IMR-90 (cell line): ENCODE measurements at places on chromosomes 16 and 17.

GRCh38 chr17:80898716-80899115, 92.9 kb upstream of the CHMP6 start:
- no peaks in the 10 kb centered on the region for H3K27me3 ChIP-seq
- peaks cover 25% of the 10 kb centered on the region for H3K36me3 ChIP-seq
- DNase-seq = no peak
- H3K4me1 ChIP-seq = no peaks in the 10 kb centered on the region
- no peak overlapping the region for H3K4me3 ChIP-seq

DNA sequence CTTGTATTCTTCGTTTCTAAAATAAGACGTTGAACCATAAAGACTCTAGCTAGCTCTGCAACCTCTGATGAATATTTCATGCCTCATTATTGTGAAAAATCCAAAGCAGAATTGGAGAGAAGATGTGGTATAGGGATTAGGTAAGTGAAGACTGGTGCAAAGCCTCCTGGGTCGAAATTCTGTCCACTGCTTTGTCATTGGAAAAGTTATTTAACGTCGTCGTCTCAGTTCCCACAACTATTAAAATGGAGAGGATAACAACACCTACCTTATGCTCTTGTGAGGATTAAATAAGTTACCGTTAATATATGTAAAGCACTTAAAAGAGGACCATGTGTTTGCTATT, 1.4 kb upstream of the PRPSAP2 start:
- DNase-seq = no peak
- H3K4me3 ChIP-seq = peak overlapping the region; percentile 69
- H3K27me3 ChIP-seq = no peaks in the 10 kb centered on the region
- H3K27ac ChIP-seq = peak overlapping the region; percentile 50
- peaks cover 4% of the 10 kb centered on the region; the same call in 1 of the 2 replicates for H3K4me1 ChIP-seq

DNA sequence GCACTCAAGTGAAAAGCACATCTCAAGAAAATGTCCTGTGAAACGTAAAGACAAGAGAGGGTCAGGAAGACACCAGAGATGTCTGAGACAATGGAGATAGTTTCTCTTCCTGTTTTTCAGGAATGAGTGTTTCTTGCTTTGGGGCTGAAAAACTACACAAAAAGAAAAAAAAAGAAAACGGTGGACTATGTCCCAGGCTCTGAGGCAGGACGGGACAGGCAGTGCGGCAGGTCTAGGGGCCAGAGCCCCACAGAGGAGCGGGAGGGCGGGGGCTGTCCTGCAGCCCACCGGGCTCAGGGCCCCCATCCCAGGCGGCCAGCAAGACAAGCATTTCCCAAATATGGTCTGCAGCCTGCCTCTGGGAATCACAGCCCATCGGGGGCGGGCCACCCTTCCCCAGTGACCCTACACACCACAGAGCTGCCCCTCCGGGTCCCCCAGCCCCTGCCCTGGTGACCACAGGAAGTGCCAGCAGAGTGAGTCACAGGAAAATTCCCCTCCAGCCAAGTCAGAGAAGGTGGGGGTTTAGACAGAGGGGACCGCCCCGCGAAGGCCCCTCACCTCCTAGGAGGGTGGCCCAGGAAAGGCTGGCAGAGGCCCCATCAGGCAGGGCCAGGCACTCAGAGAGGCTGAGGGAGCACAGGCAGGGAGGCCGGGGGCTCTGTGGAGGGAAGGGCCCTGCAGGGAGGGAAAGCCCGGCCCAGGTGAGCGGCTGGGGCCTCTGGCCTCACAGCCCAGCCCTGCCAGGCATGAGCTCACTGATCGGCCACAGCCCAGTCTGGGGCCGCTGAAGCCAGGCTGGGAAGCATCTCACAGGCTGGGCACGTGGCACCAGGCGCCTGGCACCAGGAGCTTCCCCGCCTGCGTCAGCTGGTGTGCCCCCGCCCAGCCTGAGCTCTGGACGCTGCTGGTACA, 6.3 kb downstream of the BCAR1 start:
- H3K27ac ChIP-seq = peak overlapping the region; percentile 93
- no peak overlapping the region for H3K4me3 ChIP-seq
- peak; percentile 98 for DNase-seq
- peaks cover 57% of the 10 kb centered on the region for H3K4me1 ChIP-seq
- peaks cover 28% of the 10 kb centered on the region for H3K36me3 ChIP-seq

GRCh38 chr16:69619514-69619913, 53.7 kb downstream of the NFAT5 start:
- H3K36me3 ChIP-seq = peaks cover 11% of the 10 kb centered on the region; the same call in 1 of the 2 replicates
- DNase-seq = no peak
- H3K4me1 ChIP-seq = peaks cover 3% of the 10 kb centered on the region; the same call in 1 of the 2 replicates
- H3K4me3 ChIP-seq = no peak overlapping the region
- H3K27ac ChIP-seq = no peak overlapping the region

GRCh38 chr16:82081264-82081663, 46.2 kb downstream of the HSD17B2 start:
- no peak overlapping the region for H3K27ac ChIP-seq
- H3K4me1 ChIP-seq = peaks cover 7% of the 10 kb centered on the region
- no peak overlapping the region for H3K4me3 ChIP-seq
- H3K36me3 ChIP-seq = no peaks in the 10 kb centered on the region
- DNase-seq = no peak
- H3K27me3 ChIP-seq = no peaks in the 10 kb centered on the region

DNA sequence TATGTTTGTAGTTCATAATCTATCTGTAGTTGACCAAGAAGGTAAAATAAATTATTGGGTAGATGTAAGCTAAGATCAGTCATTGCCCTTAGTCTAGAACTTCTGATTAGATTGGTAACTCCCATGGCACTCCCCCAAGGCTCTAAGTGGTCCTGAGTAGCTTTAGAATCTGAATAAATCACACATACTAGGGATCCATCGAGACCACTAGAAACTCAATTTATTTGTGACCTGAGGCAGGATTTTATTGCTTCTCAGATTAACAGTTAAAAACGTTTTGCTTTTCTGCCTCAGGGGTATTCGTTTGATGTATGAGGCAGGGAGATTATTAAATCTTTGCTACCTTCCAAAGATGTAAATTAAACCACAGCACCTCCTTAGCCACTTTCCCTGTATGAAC, 24.9 kb downstream of the CMTR2 start:
- H3K4me3 ChIP-seq = no peak overlapping the region
- H3K4me1 ChIP-seq = no peaks in the 10 kb centered on the region
- H3K27me3 ChIP-seq = no peaks in the 10 kb centered on the region
- H3K27ac ChIP-seq = no peak overlapping the region

- peak; percentile 94 for DNase-seq
- H3K4me1 ChIP-seq = peaks cover 3% of the 10 kb centered on the region
- no peak overlapping the region for H3K4me3 ChIP-seq
- H3K27me3 ChIP-seq = no peaks in the 10 kb centered on the region
- H3K27ac ChIP-seq = no peak overlapping the region
Observed at GRCh38 chr16:80938004-80938878, 68.4 kb downstream of the CMC2 start.

- no peak overlapping the region for H3K27ac ChIP-seq
- DNase-seq = no peak
- no peaks in the 10 kb centered on the region for H3K27me3 ChIP-seq
- peaks cover 13% of the 10 kb centered on the region for H3K36me3 ChIP-seq
Observed at GRCh38 chr17:2624292-2624731, 30.9 kb downstream of the PAFAH1B1 start.

DNA sequence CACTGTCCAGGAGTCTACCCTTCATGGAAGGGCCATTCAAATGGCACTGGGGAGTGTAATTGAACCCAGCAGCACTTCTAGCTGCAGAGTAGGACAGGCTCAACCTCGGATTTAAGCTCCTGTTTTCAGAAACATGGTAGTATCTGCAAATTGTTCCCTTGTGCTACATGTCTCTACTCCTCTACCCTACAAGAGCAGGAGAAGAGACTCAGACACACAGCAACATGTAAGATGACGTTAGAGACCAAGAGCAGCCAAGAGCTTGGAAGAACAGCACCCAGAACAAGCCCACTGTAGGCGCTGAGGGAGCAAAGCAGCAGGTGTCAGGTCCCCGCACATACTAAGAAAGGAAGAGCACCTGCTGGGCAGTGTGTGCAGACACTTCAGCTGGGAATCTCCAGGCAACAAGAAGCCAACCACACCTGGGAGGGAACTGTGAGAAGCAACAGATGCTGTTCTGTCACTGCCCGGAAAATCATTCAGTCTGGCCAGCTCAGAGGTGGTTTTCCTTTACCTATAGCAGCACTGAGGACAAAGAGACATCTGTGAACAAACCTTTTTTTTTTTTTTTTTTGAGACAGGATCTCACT, 35.6 kb upstream of the MNT start:
- peaks cover 18% of the 10 kb centered on the region for H3K36me3 ChIP-seq

DNA sequence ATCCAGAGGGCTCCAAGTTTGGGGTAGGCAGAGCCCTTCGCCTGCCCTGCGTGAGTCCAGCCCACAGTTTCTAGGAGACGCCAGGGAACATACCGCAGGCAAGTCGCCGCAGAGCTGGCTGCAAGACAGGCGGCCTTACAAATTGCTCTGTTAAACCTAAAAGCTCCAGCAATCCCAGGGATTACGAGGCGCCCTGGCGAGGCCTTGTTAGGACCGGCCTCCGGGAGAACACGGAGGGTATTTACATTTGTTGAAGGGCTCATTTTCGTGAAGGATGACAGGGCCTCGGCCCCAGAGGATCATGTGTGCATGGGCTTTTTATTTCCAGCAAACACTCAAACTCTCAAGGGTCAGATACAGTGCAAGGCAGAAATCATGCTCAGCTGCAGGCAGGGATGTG, 77.6 kb upstream of the FOXF1 start:
- H3K36me3 ChIP-seq = no peaks in the 10 kb centered on the region
- H3K4me1 ChIP-seq = peaks cover 16% of the 10 kb centered on the region
- peaks cover 3% of the 10 kb centered on the region for H3K27me3 ChIP-seq
- H3K4me3 ChIP-seq = no peak overlapping the region

DNA sequence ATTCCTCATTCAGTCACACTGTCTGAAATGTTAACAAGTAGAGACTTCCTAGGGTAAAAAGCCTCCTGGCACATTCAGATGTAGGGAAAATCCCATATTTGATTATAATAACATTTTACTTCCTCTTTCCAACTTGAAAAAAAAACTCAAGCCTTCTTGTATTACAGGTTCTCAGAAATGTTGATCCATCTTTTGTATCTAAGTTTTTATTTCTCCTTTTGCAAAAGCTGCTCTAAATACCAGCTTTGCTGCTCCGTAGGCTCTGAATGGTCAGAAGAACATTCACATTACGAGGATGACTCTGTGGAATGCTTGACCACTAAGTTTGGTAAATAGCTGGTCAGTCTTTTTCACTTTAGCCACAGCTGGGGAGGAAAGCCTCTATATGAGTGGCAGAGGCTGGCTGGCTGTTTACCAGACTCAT, 13.2 kb upstream of the HEATR6 start:
- peak; percentile 86 for DNase-seq
- peaks cover 20% of the 10 kb centered on the region for H3K4me1 ChIP-seq
- no peaks in the 10 kb centered on the region for H3K36me3 ChIP-seq
- H3K27ac ChIP-seq = peak overlapping the region; percentile 96
- no peaks in the 10 kb centered on the region for H3K27me3 ChIP-seq
- no peak overlapping the region for H3K4me3 ChIP-seq

DNA sequence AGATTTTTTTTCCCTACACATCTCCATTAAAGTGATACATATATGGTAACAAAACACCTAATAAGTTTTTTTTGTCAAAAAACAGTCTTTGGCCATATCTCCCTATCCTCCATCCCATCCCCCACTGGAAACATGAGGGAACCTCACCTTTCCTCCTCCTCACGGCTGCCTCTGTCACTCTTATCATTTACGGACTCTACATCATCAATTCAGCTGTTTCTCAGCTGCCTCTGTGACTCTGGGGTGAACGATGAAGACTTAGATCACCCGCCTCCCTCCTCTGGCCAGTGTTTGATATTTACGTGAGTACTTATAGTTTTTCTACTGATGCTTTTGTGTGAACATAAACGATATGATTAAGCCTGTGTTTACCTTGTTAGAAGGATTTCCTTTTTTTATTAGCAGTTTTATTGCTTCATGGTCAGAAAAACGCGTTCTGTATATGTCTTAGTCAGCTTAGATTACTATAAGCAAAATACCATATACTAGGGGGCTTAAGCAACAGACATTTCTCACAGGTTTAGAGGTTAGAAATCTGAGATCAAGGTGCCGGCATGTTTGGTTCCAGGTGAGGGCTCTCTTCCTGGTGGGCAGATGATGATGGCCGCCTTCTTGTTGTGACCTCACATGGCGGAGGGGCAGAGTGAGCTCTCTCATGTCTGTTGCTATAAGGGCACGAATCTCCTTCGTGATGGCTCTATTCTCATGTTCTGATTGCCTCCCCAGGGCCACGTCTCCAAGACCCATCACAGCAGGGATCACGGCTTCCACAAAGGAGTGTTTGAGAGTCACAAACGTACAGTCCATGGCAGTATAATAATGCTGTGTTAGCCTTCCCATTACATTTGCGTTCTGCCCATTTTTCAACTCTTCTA, 32.1 kb downstream of the DNAH17 start:
- no peak for DNase-seq
- peaks cover 23% of the 10 kb centered on the region for H3K27me3 ChIP-seq
- H3K4me3 ChIP-seq = no peak overlapping the region
- H3K36me3 ChIP-seq = no peaks in the 10 kb centered on the region
- H3K27ac ChIP-seq = no peak overlapping the region

GRCh38 chr16:50059669-50060068, 6.1 kb upstream of the HEATR3 start:
- H3K27ac ChIP-seq = no peak overlapping the region
- H3K36me3 ChIP-seq = no peaks in the 10 kb centered on the region
- no peaks in the 10 kb centered on the region for H3K4me1 ChIP-seq
- H3K4me3 ChIP-seq = no peak overlapping the region
- no peaks in the 10 kb centered on the region for H3K27me3 ChIP-seq

GRCh38 chr16:23514381-23515152, 4.3 kb upstream of the GGA2 start:
- H3K27me3 ChIP-seq = no peaks in the 10 kb centered on the region
- no peak overlapping the region for H3K27ac ChIP-seq
- DNase-seq = no peak
- no peaks in the 10 kb centered on the region for H3K4me1 ChIP-seq
- peaks cover 10% of the 10 kb centered on the region for H3K36me3 ChIP-seq

DNA sequence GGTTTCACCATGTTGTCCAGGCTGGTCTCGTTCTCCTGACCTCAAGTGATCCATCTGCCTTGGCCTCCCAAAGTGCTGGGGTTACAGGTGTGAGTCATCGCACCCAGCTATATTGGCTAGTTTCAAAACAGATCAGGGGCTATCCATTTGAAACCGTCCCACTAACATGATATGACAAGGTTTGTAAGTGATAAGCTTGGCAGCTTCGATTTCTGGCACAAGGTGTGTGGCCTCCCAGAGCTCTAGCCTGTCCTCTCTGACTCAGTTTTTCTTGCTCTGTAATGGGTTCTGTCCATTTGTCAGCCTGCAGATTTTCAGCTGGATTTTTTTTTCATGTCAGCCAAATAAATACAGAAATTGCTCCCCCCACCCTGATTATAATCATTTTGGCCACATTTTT, 31.8 kb upstream of the TENT4B start:
- H3K27ac ChIP-seq = no peak overlapping the region
- no peak overlapping the region for H3K4me3 ChIP-seq
- H3K36me3 ChIP-seq = no peaks in the 10 kb centered on the region
- peaks cover 3% of the 10 kb centered on the region for H3K27me3 ChIP-seq
